ENCODE measurements at places on chromosomes 3 and 15.
A peak's percentile ranks its signal among the peaks of the same experiment; 100 is the strongest.

DNA sequence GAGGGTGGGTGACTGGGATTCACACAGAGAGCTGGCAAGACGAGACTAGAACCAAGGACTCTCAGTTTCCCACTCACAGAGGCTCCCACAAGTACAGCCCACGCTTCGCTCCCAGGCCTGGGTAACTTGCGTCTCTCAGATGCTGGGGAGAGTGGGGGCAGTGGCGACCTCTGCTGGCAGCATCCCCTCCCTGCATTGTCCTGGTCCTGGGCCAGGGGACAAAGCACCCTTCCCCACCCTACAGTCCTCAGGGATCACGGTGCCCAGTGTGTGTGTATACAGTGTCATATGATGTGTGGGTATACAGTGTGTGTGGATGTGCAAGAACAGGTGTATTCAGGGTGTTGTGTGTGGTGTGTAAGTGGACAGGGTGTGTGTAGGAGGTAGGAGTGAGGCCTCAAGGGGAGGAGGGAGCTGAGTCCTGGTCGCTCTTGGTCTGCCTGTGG is 12.8 kb downstream of the VILL start:
- DNase-seq, result peak; percentile 49

DNA sequence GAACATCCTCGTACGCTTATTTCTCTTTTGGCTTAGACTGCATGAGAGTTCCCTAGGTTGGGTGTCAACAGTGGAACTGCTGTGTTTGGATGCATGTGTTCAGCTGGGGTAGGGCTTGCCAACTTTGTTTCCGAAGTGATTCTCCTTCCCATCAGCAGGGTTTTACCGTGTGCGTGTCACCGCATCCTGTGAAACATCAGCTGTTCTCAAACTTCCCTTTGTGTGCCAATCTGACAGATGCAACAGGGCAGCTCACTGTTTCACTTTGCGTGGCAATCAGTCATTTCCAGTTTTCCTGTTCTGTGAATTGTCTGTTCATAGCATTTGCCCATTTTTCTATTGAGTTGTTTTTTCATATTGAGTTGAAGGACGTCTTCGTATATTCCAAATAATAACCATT is 218.8 kb downstream of the VPS13C start:
- DNase-seq, result no peak

GRCh38 chr3:32945136-32945535 is 6.3 kb upstream of the CCR4 start:
- DNase-seq, result no peak

DNA sequence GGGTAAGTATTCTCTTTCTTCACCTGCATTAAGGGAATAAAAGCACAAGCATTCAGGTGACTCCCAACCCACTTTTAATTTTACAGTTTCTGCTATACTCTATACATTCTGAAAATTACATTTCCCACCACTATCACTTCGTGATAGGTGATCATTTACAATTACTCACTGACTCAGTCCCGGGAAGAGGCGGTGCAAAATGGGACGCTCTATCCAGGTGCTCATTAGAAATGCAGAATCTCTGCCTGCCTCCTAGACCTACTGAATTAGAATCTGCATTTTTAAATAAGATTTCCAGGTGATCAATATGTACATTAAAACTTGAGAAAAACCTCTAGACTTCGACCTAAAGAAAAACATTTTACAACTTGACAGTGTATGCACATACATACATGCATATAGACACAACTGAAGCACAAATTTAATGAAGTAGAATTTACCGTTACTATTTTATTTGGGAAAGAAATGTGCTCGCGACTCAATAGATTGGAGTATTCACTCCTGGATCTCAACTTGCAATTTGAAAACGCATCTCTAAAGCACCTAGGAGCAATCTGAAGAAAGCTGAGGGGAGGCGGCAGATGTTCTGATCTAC is 598 bp upstream of the TGFBR2 start:
- DNase-seq, result no peak

GRCh38 chr3:134647902-134648760 is 2.7 kb downstream of the KY start:
- DNase-seq, result no peak

DNA sequence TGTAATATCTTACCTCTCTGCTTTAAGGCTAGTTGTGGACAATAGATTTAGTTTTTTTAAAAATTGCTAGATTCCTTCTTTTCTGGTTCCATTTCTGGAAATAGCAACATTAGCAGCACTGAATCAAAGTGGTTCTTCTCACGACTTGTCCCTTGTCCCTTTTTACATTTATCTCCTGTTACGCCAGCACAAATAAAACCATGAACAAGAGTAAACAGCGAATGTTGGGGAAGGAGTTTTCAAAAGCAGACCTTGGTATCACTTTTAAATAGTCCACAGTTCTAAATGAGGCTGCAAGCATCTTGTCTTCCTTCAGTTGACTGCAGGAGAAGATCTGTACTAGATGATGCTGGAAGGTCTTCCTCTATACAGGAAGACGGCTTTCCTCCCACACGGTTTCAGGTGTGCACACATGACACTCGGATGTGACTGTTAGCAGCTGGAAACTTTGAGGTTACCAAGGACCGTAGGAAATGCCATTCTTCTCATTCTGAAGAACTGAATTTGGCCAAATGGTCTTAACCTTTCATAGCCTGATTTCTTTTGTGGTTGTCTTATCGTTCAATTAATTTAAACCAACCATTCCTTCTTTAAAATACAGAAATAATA is 251.0 kb upstream of the ICE2 start:
- DNase-seq, result no peak

DNA sequence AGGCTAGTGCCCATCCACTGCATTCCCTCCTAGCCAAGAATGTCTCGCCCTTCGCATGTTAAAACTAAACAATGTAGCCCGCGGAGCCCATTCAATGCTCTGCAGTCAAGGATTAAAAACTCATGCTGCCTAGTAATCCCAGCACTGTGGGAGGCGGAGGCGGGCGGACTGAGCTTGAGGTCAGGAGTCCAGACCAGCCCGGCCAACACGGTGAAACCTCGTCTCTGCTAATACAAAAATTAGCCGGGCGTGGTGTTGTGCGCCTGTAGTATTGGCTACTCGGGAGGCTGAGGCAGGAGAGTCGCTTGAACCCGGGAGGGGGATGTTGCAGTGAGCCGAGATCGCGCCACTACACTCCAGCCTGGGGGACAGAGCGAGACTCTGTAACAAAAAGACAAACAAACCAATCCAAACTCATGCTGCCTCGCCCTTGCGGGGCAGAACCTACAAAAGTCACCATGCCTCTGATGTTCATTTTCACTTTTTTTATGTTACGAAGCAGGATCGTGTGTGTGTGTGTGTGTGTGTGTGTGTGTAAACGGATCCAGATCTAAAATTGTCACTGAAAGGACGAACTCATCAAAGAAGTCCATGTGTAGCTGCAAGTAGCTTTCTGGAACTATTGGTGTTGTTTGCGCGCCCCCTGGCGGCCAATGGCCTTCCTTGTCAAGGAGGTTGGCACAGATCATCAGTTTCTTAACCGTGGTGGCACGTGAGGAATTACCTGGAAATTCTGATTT is 54.8 kb upstream of the SPESP1 start:
- DNase-seq, result peak; percentile 86

GRCh38 chr15:63292241-63292640 is 14.8 kb downstream of the APH1B start:
- DNase-seq, result no peak

DNA sequence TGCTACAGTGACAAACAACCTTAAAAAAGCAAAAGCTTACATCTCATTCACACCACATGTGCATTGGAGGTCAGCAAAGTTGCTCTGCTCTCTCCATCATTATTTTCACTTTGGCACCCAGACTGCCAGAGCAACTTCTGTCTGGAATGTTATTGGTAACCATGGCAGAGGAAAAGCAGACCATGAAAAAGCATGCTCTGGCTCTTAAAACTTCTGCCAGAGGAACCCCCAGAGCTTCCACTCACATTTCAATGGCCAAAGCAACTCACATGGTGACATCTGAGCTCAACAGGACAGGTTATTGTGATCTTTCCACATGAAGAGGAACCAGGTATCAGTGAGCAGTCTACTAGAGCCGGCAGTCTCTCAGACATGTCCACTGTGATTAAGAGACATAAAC is 21.9 kb upstream of the FRMD5 start:
- no peak for DNase-seq

DNA sequence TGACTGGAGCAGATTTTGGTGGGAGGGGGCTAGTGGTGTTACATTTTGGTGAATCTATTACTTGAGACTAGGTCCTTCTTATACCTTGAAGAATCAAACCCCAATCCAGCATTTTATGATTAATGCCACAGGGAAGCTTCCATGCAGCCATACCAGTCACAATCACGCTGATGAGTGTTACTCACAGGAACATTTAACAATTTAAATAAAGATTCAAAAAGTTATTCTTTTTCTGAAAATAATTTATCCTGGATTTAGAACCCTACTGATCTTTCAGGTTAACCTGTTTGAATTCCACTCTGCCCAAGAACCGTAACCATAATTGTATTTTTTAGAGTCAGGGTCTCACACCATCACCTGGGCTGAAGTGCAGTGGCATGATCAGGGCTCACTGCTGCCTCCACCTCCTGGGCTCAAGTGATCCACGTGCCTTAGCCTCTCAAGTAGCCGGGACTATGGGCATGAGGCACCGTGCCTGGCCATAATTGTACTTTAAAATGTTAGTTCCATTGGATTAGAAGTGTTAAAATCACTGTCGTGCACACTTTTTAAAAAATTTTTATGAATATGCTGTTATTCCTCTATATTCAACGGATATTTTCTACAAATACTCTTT is 929 bp upstream of the MTMR10 start:
- DNase-seq, result no peak

DNA sequence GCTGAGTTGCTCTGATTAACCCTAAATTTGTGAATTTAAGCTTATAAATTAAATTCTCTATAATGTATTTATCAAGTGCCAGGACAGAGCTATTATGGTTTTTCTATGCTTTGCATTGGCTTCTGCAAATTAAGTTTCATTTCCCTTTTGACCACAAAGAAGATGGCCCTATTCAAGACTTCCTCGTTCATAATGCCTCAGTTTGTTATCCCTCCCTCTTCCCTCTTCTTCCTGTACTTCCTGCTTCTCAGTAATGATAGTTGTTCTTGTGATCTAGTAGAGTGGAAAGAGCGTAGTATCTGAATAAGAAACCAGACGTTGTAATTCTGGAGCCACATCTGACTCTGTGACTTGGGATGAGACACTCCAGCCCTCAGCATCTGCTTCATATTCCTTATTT is 118.7 kb downstream of the CACNA1D start:
- no peak for DNase-seq

- DNase-seq, result no peak
Observed at GRCh38 chr15:35487417-35487816, 58.5 kb downstream of the DPH6 start.

DNA sequence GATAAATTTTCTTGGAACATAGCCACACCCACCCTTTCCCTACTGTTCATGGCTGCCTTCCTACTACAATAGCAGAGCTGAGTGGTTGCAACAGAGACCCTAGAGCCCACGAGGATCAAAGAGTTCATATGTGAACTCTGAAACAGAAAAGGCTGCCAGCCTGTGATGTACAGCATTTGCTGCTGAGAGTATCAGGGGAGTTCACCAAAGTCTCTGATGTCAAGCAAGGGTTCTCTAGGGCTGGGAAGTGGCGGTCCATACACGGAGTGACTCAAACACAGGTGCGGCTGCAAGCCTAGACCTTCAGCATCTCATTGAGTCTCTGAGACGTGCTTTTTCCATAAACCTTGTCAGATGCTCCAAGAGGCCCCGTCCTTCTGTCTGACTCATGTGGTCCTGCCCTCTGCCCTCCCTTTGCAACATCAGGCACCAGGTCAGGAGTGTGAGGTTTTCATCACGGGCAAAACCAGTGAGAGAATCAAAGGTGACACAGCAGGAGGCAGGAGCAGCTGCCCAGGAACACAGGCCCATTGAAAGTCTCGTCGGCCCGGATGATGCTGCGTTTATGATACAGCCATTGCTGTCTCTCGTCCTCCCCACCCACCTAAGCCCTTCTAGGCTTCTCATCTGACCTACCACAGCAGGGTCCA is 42.9 kb downstream of the PCSK6 start:
- no peak for DNase-seq

DNA sequence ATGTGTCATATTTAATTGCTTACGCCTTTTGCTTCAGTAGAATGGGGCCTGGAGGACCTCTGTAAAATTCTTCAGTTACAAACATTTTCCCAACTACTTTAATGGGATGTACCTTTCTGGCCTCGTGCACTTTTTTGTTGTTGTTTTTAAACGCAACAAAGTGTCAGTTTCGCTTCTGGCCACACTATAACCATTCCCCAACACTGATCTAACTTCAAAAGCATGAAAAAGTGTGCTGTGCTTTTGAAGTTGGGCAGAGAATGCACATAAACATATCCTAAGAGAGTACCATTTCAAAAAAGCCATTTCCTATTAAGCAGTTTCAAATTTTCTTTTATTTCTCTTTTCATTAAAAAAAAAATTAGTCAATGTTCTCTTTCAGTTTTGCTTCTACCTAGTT is 435.8 kb downstream of the CNTN6 start:
- DNase-seq, result no peak

DNA sequence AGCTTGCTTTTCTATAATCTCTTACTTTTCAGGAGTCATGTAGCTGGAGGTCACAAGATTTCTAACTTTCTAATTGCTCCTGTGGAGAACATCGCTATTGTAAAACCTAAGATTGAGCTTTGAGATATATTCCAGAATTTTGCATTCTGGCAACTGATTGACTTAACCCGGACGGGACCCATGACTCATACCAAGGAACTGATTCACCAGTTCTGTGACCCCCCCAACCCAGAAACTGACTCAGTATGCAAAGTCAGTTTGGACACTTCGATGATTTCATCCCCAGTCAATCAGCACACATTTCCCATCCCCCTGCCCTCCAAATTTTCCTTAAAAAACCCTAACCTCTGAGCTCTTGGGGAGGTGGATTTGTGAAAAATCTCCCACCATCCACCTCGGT is 396.5 kb upstream of the GBE1 start:
- DNase-seq, result no peak

DNA sequence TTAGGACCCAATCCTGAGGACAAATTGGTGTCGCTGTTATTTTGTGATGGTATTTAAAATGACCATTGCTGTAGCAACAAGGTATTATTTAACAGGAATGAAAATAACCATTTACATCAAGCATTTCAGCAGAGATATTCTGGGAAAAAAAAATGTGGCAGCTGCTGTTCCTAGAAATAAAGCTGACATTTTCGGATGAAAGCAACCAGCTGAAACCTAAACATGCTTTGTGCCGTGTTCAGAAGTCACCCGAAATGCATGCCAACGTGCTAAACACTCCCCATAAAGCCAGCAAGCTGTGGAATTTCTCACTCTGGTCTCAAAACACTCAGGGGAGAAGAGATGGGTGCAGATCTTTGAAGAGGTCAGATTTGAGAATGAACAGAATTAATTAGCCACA is 31.5 kb upstream of the TAFA4 start:
- no peak for DNase-seq

- no peak for DNase-seq
Observed at GRCh38 chr3:11600501-11601282, 43.0 kb downstream of the VGLL4 start.

GRCh38 chr15:76336254-76337058 is at the start of gene ISL2:
ISL2 (plus strand) TSS chr15:76336773; CDS start chr15:76336884, 111 bp downstream.
- DNase-seq, result peak; percentile 40

GRCh38 chr15:60797444-60798040 is 318.6 kb upstream of the ICE2 start:
- DNase-seq, result no peak
